ENCODE measurements at places on chromosomes 4 and X.

- DNase-seq = no peak
- no peak overlapping the region for H3K4me3 ChIP-seq
- H3K27ac ChIP-seq = no peak overlapping the region
- no peaks in the 10 kb centered on the region for H3K27me3 ChIP-seq
- H3K4me1 ChIP-seq = no peaks in the 10 kb centered on the region
- no peaks in the 10 kb centered on the region for H3K36me3 ChIP-seq
Observed at GRCh38 chrX:28670074-28670473, 82.8 kb downstream of the IL1RAPL1 start.

GRCh38 chr4:10457255-10457801 lies at the start of gene ZNF518B:
ZNF518B (minus strand) TSS chr4:10457426; CDS start chr4:10446328, 11,098 bp downstream.
- DNase-seq = peak; percentile 91
- no peaks in the 10 kb centered on the region for H3K4me1 ChIP-seq
- peak within 1 kb of the TSS; percentile 80 for H3K4me3 ChIP-seq
- peaks cover 46% of the 10 kb centered on the region for H3K27me3 ChIP-seq
- H3K36me3 ChIP-seq = peaks cover 29% of the 10 kb centered on the region

DNA sequence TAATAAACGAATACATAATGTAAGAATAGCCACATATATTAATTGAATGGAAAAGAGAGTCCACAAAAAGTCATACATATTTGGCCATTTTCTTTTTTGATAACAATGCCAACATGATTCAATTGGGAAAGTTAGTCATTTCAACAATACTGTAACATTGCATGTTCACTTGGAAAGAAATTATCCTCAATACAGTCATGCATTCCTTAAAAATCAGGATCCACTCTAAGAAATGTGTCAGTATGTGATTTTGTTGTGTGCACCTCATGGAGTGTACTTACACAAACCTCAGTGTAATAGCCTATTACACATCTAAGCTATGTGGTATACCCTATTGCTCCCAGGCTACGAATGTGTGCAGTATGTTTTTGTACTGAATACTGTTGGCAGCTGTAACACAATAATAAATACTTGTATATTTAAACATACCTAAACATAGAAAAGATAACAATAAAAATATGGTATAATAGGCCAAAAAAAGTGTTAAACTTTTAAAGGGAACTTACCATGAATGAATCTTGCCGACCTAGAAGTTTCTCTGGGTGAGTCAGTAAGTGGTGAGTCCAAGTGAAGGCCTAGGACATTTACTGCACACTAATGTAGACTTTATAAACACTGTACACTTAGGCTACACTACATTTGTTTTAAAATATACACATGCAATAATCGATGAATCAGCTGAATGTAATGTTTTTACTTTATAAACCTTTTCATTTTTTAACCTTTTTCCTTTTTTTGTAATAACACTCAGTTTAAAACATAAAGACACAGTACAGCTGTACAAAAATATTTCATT lies 806.8 kb downstream of the PCDH18 start:
- no peak overlapping the region for H3K27ac ChIP-seq
- no peak overlapping the region for H3K4me3 ChIP-seq
- DNase-seq = no peak
- H3K36me3 ChIP-seq = no peaks in the 10 kb centered on the region

DNA sequence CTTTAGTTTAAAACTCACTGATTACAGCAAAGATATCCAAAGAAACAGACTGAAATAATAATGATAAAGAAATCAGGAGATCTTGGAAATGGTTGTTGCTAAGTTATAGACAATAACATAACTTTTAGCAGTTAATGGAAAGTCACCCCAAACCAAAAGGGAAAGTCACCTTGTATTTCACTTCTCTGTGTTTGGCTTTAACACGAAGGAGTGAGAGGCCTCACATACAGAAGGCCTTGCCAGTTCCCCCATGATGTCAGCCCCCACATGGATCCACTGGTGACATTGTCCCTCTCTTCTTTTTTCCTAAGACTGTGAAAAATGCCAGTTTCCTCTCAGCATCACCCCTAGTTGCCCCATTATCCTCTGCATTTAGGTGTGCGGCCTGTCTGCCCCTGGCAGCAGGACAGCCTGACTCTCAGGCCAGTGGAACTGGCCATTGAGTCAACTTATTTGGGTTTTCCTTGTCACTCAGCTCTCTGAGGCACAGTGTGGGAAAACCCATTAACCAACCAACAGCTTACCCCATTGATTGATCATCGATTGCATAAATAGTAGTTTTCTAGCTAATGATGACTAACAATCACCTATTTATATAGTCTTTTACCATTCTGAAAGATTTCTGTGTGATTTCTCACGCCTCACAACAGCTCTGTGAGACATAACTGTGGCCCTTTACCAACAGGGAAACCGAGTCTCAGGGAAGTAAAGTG lies 308.1 kb downstream of the PTTG2 start:
- DNase-seq = no peak
- no peaks in the 10 kb centered on the region for H3K4me1 ChIP-seq
- no peak overlapping the region for H3K27ac ChIP-seq
- H3K36me3 ChIP-seq = no peaks in the 10 kb centered on the region

GRCh38 chrX:154795016-154795415 lies 10.3 kb downstream of the MPP1 start:
- no peak overlapping the region for H3K27ac ChIP-seq
- H3K27me3 ChIP-seq = no peaks in the 10 kb centered on the region
- H3K36me3 ChIP-seq = no peaks in the 10 kb centered on the region
- no peak for DNase-seq
- no peak overlapping the region for H3K4me3 ChIP-seq

DNA sequence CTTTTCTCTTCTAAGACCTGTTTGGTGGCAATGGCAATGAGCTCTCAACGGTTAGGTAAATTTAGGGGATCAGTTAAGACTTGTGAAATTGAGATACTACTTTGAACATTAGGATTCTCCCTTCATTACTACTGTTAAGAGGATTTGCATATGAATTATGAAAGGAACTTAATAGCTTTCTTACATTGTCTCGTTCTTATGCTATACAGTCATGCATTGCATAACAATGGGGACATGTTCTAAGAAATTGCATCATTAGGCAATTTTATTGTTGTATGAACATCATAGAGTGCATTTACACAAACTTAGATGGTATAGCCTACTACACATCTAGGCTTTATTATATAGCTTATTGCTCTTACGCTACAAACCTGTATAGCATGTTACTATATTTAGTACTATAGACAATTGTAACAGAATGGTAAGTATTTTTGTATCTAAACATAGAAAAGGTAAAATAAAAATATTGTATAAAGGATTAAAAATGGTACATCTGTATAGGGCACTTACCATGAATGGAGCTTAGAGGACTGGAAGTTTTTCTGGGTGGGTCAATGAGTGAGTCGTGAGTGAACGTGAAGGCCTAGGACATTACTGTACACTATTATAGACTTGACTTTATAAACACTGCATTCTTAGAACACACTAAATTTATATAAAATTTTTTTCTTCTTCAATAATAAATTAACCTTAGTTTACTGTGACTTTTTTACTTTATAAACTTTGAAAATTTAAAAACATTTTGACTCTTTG lies 62.5 kb downstream of the PAQR3 start:
- H3K27me3 ChIP-seq = no peaks in the 10 kb centered on the region
- H3K36me3 ChIP-seq = peaks cover 64% of the 10 kb centered on the region
- peaks cover 3% of the 10 kb centered on the region for H3K4me1 ChIP-seq

- no peak overlapping the region for H3K4me3 ChIP-seq
- H3K36me3 ChIP-seq = no peaks in the 10 kb centered on the region
- no peak for DNase-seq
- H3K27ac ChIP-seq = no peak overlapping the region
Observed at GRCh38 chr4:74499986-74500781, 55.2 kb downstream of the AREG start.

DNA sequence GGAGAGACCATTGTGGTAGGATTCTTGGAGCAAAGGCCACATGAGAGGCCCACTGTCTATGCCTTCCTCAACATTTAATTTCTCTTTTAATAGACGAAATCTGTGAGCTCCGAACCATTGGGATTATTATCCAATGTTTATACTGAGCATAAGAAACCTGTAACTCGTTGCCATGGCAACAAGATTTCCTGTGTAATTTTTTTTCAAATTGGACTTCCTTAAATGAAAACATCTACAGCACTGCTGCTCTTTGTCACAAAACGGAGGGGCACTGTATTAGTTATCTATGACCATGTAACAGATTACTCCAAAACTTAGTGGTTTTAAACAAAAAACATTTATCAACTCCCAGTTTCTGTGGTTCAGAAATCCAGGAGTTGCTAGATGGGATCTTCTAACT lies 38.7 kb downstream of the PPP1R2C start:
- DNase-seq = no peak
- H3K27me3 ChIP-seq = no peaks in the 10 kb centered on the region

DNA sequence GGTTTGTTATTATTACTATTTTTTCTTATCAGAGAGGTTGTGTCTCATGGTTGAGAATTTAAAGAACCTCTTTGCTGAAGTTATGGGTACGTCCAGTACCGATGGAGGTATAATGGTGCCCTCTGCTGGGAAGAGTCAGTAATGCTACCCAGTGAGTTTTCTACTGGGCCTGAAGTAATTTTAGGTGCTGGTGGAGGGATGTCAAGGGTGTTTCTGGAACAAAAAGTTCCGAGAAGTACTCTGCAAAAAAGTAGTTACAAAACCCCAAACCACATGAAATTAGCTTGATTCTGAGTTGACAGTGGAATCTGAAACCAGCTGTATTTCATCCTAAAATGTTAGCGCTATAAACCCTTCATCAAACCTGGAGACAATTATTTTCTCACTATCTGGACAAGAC lies 102.5 kb upstream of the MID1 start:
- no peaks in the 10 kb centered on the region for H3K27me3 ChIP-seq
- peak; percentile 86 for DNase-seq
- no peaks in the 10 kb centered on the region for H3K4me1 ChIP-seq
- no peaks in the 10 kb centered on the region for H3K36me3 ChIP-seq
- no peak overlapping the region for H3K27ac ChIP-seq
- H3K4me3 ChIP-seq = no peak overlapping the region

GRCh38 chr4:121242188-121242750 lies 78.1 kb upstream of the TNIP3 start:
- H3K4me3 ChIP-seq = no peak overlapping the region
- no peaks in the 10 kb centered on the region for H3K4me1 ChIP-seq
- no peaks in the 10 kb centered on the region for H3K36me3 ChIP-seq
- no peaks in the 10 kb centered on the region for H3K27me3 ChIP-seq
- H3K27ac ChIP-seq = no peak overlapping the region

GRCh38 chrX:153900831-153901752 lies 3.4 kb upstream of the AVPR2 start:
- H3K27me3 ChIP-seq = no peaks in the 10 kb centered on the region
- H3K27ac ChIP-seq = no peak overlapping the region
- H3K4me3 ChIP-seq = no peak overlapping the region
- DNase-seq = peak; percentile 60
- no peaks in the 10 kb centered on the region for H3K36me3 ChIP-seq

GRCh38 chr4:100290585-100290984 lies 100.3 kb upstream of the DDIT4L start:
- H3K36me3 ChIP-seq = no peaks in the 10 kb centered on the region
- H3K4me1 ChIP-seq = peaks cover 18% of the 10 kb centered on the region
- no peak for DNase-seq
- no peak overlapping the region for H3K27ac ChIP-seq
- H3K4me3 ChIP-seq = no peak overlapping the region

GRCh38 chrX:153441981-153442380 lies 3.9 kb downstream of the TREX2 start:
- H3K4me1 ChIP-seq = no peaks in the 10 kb centered on the region
- no peak overlapping the region for H3K27ac ChIP-seq
- H3K36me3 ChIP-seq = no peaks in the 10 kb centered on the region
- no peak overlapping the region for H3K4me3 ChIP-seq
- H3K27me3 ChIP-seq = no peaks in the 10 kb centered on the region

- no peak for DNase-seq
- H3K27me3 ChIP-seq = no peaks in the 10 kb centered on the region
- H3K36me3 ChIP-seq = no peaks in the 10 kb centered on the region
Observed at GRCh38 chr4:89754531-89754930, 82.4 kb downstream of the SNCA start.

- no peak overlapping the region for H3K4me3 ChIP-seq
- no peak for DNase-seq
- H3K4me1 ChIP-seq = no peaks in the 10 kb centered on the region
- H3K27me3 ChIP-seq = no peaks in the 10 kb centered on the region
- no peak overlapping the region for H3K27ac ChIP-seq
Observed at GRCh38 chr4:138952411-138952810, 63.2 kb upstream of the NOCT start.

GRCh38 chr4:108834166-108834834 lies 71.4 kb upstream of the ETNPPL start:
- H3K36me3 ChIP-seq = no peaks in the 10 kb centered on the region
- H3K27ac ChIP-seq = no peak overlapping the region
- no peak overlapping the region for H3K4me3 ChIP-seq
- H3K27me3 ChIP-seq = peaks cover 35% of the 10 kb centered on the region

DNA sequence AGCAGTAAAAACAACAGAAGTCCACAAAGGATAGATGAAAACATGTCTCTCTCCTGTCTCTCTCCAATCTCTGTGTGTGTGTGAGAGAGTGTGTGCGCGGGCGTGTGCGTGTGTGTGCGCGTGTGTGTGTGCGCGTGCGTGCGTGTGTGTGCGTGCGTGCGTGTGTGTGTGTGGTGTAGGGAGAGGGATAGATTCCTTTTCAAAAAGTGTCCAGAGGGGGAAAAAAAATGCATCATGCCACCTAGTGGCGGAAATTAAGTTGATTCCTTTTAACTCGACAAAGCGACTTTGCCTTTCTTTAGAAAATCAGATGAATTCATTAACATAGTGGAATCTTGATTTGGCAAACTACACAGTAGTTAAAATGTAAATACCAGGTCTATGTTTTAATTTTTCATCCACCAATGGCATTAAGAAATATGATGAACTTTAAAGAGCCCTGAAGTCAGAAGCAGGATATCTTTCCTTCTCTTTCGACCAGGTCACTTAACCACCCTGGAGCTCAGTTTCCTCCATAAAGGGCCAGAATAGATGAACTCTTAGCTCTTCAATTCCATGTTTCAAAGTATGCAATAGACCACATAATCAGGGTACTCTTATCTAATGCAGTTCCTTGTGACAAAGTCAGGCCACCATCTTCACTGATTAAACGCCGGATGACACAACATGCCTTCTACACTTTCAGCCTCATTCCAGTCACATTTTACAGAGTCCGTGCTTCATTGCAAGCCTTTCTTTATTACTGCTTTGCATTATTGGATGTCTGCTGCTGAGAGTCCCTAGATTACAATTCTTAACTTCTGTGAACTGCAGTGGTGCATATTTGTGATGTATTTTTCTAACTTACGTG lies 162.8 kb downstream of the FBXO8 start:
- peak; percentile 69 for DNase-seq
- H3K27ac ChIP-seq = no peak overlapping the region
- H3K36me3 ChIP-seq = no peaks in the 10 kb centered on the region
- H3K4me1 ChIP-seq = peaks cover 2% of the 10 kb centered on the region
- no peaks in the 10 kb centered on the region for H3K27me3 ChIP-seq

- DNase-seq = no peak
- H3K4me1 ChIP-seq = no peaks in the 10 kb centered on the region
- no peak overlapping the region for H3K4me3 ChIP-seq
- H3K27ac ChIP-seq = no peak overlapping the region
- no peaks in the 10 kb centered on the region for H3K36me3 ChIP-seq
Observed at GRCh38 chr4:72358483-72358882, 210.5 kb downstream of the ADAMTS3 start.
